GM03348 (cell line): ENCODE measurements at places on chromosomes 11 and 22.

GRCh38 chr11:72511393-72512047, 77.2 kb upstream of the CLPB start:
- no peak for DNase-seq

GRCh38 chr22:46549971-46550641, 12.7 kb upstream of the CELSR1 start:
- DNase-seq = no peak

DNA sequence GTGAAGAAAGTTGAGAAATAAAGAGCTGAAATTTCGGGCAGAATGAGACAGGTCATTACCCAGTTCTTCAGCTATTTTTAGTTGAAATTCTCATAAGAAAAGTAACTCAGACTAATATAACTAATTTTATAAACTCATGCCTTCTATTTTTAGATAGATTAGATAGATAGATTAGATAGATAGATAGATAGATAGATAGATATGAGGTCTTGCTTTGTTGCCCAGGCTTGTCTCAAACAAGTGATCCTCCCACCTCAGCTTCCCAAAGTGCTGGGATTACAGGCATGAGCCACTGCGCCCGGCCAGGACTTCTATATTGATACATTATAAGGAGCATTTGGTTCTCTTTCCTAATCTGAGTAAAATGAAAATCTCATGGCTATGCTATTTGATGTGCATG, 26.9 kb upstream of the OR8G1 start:
- no peak for DNase-seq

DNA sequence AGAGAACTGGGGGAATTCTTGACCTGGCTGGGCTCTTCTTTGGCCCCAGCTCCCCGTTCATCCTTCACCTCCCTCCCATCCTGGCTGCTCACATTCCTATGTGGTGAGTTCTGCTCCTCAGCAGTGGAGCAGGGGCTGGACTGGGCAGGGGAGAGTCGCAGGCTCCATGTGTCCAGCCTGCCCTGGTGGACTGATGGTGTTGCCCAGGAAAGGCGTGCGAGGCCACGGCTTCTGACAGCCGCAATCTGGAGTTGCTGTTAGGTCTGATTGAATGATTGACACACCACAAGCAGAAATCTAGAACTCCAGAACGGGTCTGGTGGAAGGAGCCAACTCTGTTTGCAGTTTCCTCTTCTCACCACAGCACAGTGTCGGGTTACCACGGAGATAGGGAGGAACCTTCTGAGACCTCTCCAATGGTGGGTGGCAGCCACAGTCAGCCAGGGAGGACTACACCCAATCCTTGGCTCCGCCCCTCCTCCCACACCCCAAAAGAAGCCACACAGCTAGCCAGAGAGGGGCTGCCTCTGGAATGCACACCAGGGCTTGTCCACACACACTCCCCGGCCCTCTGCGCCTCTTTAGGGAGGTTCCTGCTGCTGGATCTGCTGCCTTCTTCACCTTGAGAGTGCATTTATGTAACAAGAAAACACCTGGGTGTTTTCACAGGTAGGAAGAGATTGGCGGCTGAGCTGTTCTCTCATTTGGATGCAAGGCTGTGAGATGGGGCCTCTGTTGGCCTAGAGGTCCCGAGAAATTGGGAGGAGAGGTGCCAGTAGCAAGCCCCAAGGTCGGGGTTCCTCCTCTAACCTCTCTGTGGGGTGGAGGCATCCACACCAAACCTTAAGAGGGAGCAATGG, 56.4 kb upstream of the CD44 start:
- DNase-seq = peak; percentile 94

DNA sequence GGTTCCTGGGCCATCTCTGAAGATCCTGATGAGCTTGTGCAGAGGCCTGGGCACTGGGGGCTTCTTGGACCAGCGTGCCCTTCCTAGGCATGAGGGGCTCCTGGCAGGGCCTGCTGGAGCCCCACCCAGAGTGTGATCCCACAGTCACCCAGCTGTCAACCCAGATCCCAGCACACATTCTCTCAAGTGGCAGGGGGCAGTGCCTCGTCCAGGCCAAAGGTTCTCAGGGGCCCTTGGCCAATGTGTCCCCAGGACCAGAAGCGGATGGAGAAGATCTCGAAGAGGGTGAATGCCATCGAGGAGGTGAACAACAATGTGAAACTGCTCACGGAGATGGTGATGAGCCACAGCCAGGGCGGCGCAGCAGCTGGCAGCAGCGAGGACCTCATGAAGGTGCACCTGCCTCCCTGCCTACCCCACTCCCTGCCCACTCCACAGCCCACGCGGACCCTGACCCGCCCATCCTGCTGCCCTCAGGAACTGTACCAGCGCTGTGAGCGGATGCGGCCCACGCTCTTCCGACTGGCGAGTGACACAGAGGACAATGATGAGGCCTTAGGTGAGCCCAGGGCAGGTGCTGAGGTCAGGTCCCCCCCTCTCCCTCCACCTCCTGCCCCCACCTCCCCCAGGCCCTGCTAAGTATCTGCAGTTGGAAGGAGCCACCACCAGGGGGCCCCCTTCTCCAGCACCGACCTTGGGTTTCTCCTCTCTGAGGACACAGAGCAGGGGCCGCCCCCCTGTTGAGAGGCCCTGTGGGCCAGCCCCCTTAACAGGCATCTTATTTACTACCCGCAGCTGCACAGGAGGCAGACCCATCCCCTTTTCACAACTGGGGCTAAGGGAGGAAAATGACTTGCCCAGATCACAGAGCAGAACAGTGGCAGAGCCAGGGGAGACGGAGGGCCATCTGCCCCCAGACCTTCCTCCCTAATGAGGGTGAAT, 14.7 kb downstream of the GGA1 start:
- DNase-seq = peak; percentile 86

- no peak for DNase-seq
Measured at GRCh38 chr11:46890665-46891064, 27.7 kb downstream of the LRP4 start.

- no peak for DNase-seq
Measured at GRCh38 chr11:96017856-96018255, 93.9 kb upstream of the MTMR2 start.

DNA sequence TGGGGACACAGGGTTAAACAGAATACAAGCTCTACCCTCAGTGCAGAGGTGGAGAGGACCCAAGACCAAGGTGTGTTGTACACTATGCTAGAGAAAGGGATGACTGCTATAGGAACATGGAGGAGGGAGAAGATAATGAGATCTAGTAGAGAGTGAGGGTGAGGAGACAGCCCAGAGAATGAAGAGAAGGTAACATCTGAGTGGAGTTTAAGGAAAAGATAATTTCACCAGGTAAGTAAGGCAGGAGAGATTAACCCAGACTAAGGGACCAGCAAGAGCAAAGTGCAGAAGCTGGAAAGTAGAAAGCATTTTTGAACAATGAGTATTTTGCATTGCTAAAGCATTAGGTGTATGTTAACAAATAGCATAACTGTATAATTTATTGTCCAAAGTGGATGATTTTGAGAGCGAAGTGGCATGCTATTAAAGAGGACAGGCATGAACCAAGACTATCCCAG, 128.8 kb downstream of the RASSF10 start:
- no peak for DNase-seq

- DNase-seq = peak; percentile 55
Measured at GRCh38 chr11:95849087-95849825, 59.0 kb downstream of the CEP57 start.

GRCh38 chr11:61791737-61792309, 576 bp downstream of the TMEM258 start:
- peak; percentile 86 for DNase-seq

- no peak for DNase-seq
Measured at GRCh38 chr11:2211113-2211971, 39.7 kb upstream of the TH start.
